Posterior vena cava (tissue), 2 donors: ENCODE measurements at places on chromosomes 2 and 18.

DNA sequence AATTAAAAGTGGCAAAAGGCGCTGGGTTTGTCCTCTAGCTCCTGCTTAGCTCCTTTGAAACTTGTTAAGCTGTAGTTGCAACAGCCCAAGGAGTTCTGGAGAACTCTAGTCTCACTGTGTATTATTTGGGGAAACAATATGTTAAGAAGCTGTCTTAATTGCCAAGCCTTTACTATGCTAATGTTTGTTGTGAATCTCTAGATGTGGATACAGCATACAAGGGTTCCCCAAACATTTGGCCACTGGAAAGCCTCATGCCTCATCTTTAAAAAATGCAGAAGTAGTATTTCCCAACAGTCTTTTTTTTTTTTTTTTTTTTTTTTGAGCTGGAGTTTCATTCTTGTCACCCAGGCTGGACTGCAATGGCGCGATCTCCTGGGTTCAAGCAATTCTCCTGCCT is 236.7 kb downstream of the PRKCE start:
- DNase-seq = no peak

GRCh38 chr2:27407798-27408491 is 1.4 kb downstream of the PPM1G start:
- DNase-seq = no peak

DNA sequence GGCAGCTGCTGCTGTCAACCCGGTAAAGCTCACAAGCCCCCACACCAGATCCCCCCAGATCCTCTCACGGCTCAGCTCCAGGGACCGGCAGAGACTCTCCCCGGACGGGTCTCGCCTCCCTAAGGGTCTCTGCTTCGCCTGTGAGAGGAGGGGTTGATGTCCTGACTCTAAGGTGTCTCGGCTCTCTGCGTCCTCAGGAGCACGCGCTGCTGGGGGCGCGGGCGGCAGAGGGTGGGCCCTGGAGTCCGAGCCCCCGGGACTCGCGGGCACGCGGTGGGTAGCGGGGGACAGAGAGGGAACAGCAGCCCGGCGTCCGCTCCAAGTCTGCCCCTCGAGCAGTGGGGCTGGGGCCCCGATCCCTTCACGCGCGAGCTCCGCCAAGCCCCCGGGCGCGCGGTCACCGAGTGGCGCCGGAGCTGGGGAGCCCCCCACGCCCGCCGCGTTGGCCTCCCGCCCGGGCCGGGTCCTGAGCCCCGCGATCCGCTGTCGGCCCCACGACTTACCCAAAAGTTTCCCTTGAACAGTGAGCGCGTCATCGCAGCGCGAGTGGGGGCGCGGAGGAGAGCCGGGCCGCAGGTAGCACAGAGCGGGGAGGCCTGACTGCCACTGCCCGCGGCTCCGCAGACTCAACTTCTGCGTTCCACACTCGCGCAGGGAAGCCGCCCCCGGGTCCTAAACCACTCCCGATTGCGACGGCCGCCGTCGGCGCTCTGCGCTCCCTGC is at the start of gene PSTPIP2:
TSS of gene PSTPIP2 (minus strand) at position 608 of the 723 bp plus-strand sequence. CDS start at position 536, 72 bp downstream.
- peak; percentile 94 for DNase-seq

- DNase-seq = no peak
Measured at GRCh38 chr2:142980246-142981068, 103.0 kb downstream of the KYNU start.

- DNase-seq = no peak
Measured at GRCh38 chr2:136798766-136799165, 33.4 kb downstream of the THSD7B start.

GRCh38 chr2:186862869-186863709 is 14.1 kb upstream of the ZSWIM2 start:
- DNase-seq = no peak

DNA sequence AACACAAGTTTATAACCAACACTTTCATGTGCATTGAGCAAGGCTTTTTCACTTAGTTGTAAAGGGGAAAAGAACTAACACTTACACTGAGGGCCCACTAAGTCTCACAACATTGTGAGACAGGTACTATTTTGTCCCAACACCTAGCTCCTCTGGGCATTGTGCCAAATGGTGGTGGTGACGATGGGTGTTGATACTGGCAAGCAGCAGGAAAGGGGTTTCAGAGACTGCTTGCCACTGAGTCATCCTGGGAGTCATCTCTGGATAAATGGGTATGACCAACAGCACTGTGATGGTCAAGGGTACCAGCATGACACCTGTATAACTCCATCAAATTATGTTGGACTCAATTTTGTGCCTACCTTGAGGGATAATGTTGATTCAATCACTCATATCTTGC is 138.8 kb upstream of the ITGA6 start:
- DNase-seq = no peak

- DNase-seq = no peak
Measured at GRCh38 chr2:41101281-41101680, 649.4 kb upstream of the SLC8A1 start.

DNA sequence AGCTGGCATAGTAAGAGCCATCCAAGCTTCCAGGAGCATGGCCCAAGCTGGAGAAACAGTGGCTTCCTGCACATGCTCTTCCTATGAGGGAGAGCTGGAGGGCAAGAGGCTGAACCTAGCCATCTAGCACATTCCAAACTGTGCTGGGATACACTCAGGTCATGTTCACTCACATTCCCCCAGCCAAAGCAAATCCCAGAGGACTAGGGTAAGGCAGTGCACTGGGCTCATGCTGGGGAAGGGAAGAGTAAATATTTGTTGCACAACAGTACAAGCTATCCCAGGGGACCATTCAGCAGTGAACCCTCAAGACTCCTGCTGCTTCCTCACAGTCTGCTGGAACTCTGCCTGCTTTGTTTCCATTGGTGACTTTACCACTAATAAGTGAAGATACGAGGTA is 20.7 kb upstream of the GYPC start:
- DNase-seq = no peak
